ENCODE measurements at places on chromosomes 1 and 21. TPM values are rescaled to one million over a fixed set of nuclear protein-coding genes. Genes with fewer than 3 reads are reported as not detected.
A peak's percentile ranks its signal among the peaks of the same experiment; 100 is the strongest.

The ALX3 gene
- total RNA-seq: not detected

The EDN2 gene
- total RNA-seq: not detected

The WASF2 gene
- total RNA-seq: 150 TPM

The SPRR2E gene
- total RNA-seq: not detected

The SPRR2F gene
- total RNA-seq: not detected

The CD5L gene
- total RNA-seq: not detected

The RORC gene
- total RNA-seq: 25.4 TPM

The GPR37L1 gene
- not detected for total RNA-seq

DNA sequence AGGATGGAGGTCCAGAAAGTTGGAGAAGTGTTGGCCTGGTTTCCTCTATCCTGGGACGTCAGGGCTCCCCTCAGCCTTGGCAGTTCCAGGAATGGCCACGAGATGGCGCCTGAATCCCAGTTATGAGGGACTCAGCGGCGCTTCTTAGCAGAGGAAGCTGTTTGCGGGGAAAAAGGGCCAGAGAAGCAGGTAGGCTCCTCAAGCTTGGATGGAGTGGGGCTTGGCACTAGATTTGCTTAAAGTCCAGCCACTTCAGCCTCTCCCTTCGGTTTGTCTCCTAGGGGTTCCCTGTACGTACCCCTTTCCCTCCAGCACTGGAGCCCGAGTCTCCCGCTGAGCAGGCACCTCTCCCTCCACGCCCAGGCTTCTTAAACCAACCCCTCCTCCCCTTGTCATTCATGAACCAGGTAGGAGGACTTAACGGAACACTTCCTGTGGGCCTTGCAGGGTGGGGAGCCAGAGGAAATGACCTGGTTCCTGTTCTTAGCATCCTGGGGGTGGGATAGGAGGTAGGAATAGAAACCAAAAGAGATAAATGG lies 32.0 kb upstream of the TENT5B start:
- H3K27me3 ChIP-seq: peaks cover 4% of the 10 kb centered on the region
- peak overlapping the region; percentile 76 for H3K4me3 ChIP-seq
- peak overlapping the region; percentile 78 for H3K27ac ChIP-seq
- DNase-seq: peak; percentile 90
- peaks cover 24% of the 10 kb centered on the region for H3K4me1 ChIP-seq

GRCh38 chr21:45830221-45830640 lies 151.3 kb upstream of the COL6A1 start:
- H3K4me1 ChIP-seq: peaks cover 10% of the 10 kb centered on the region
- DNase-seq: no peak
- H3K27ac ChIP-seq: no peak overlapping the region
- no peak overlapping the region for H3K4me3 ChIP-seq
- H3K27me3 ChIP-seq: no peaks in the 10 kb centered on the region
- no peaks in the 10 kb centered on the region for H3K36me3 ChIP-seq

DNA sequence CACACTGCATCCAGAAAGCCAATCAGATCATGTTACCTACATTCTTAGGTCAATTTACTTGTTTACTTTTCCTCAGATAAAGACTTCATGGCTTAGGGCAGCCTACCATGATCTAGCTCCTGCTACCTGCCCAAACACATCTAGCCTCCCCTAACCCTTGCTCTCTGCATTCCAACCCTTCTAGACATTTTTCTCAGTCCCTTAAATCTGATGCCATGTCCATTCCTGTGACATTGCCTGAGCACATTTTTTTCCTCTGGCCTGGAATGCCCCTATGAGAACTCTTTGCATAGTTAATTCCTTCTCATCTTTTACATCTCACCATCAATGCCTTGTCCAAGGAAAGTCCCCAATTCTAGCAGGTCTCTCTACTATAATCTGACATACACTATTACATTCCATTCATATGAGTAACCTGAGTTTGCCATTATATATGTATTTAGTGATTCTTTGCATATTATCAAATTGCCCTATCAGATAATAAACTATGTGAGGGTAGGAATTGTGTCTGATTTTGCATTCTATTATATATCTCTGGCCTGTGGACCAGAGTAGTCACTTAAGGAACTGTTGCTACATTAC lies 166.9 kb downstream of the COL11A1 start:
- no peak for DNase-seq
- no peak overlapping the region for H3K4me3 ChIP-seq
- no peak overlapping the region for H3K27ac ChIP-seq
- no peaks in the 10 kb centered on the region for H3K4me1 ChIP-seq

DNA sequence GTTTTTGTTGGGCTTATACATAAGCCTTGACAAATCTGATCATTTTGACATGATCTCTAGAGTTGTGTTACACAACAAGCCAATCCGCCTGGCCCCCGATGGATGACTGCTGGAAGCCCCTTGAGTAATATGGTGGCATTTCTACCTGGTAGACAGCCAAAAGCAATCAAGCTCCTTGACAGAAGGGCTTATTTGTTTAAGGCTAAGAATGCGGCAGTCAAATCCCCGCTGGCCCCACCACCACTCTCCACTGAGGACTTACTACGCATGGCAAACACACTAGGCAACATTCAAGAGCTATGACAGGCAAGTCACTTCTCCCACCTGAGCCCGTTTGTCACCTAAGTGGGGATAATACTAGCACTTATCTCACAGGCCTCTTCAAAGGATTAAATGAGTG lies 33.4 kb upstream of the C1orf198 start:
- H3K4me1 ChIP-seq: peaks cover 2% of the 10 kb centered on the region
- peaks cover 20% of the 10 kb centered on the region for H3K36me3 ChIP-seq
- no peak for DNase-seq
- no peak overlapping the region for H3K4me3 ChIP-seq
- no peak overlapping the region for H3K27ac ChIP-seq

GRCh38 chr21:16913010-16913409 lies 599.8 kb upstream of the CXADR start:
- H3K4me3 ChIP-seq: no peak overlapping the region
- DNase-seq: no peak
- H3K27ac ChIP-seq: no peak overlapping the region
- H3K36me3 ChIP-seq: no peaks in the 10 kb centered on the region
- H3K4me1 ChIP-seq: no peaks in the 10 kb centered on the region

DNA sequence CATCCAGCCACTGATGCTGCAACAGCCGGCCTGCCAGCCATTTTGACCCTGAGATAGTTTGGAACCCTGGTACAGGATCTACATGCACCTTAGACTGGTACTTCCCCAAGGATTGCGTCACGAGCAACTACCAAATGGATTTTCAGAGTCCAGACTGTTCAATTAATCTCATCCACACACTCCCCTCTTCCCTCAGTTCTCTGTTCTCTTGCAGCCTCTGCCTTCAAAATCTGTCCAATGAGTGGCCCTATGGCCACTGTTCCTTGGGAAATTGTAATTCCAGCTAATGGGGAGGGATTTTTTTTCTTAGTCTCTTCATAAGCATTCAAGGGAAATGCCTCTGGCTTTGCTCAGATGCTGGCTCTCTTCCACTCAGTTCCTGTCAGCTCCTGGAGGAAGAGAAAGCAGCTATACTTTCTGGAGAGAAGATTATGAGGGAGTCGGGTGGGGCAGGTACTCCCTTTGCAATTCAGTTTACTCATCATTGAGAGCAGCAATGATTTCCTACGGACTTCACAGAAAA lies 19.8 kb upstream of the UAP1 start:
- H3K4me1 ChIP-seq: peaks cover 15% of the 10 kb centered on the region
- peaks cover 10% of the 10 kb centered on the region for H3K36me3 ChIP-seq
- no peak overlapping the region for H3K27ac ChIP-seq

DNA sequence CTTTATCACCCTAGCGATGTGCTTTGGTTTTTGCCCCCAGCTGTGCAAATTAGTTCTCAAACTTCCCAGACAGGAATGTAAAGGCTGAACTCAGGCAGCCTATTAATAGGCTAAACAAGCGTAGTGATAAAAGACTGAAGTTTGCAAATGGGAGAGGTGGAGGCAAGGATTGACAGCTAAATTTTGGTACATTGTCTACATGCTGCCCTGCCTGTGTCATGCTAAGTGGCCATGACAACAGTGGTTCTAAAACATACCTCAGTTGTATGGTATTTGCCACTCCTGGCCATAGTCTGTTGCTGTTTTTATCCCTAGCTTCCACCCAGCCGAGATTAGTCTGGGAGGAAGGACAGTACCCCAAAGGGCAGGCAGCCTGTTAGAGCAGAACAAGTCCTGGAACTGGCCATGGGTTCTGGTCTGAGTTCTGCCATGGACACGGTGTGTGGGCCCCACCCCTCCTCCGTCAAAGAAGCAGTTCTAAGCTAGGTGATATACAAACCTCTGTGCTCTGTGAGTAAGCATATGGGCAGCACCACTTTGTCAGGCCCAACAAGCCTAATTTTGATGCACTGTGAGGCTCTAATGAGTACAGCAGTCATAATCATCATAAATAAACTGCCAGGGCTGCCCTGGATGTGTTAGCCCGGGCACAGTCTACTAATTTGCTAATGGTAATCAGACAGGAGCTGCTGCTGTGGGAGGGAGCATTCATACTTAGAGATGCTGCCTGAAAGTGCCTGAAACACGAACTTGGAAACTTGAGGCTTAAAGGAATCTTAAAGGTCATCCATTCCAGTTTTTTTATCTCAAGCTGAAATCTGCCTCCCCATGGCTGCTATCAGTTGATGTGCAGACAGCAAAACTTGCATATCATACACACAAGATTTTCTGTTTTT lies 177.1 kb downstream of the HHAT start:
- no peaks in the 10 kb centered on the region for H3K36me3 ChIP-seq
- no peak for DNase-seq
- H3K4me1 ChIP-seq: no peaks in the 10 kb centered on the region

- peaks cover 21% of the 10 kb centered on the region for H3K36me3 ChIP-seq
- H3K4me1 ChIP-seq: peaks cover 37% of the 10 kb centered on the region
- H3K4me3 ChIP-seq: peak overlapping the region; percentile 96
- DNase-seq: no peak
- no peaks in the 10 kb centered on the region for H3K27me3 ChIP-seq
Observed at GRCh38 chr21:32728456-32728839, 635 bp upstream of the SYNJ1 start.

- H3K4me3 ChIP-seq: no peak overlapping the region
- no peaks in the 10 kb centered on the region for H3K4me1 ChIP-seq
- peaks cover 2% of the 10 kb centered on the region for H3K27me3 ChIP-seq
- DNase-seq: no peak
- H3K36me3 ChIP-seq: no peaks in the 10 kb centered on the region
- H3K27ac ChIP-seq: no peak overlapping the region
Observed at GRCh38 chr21:15190837-15191236, 126.0 kb upstream of the NRIP1 start.

DNA sequence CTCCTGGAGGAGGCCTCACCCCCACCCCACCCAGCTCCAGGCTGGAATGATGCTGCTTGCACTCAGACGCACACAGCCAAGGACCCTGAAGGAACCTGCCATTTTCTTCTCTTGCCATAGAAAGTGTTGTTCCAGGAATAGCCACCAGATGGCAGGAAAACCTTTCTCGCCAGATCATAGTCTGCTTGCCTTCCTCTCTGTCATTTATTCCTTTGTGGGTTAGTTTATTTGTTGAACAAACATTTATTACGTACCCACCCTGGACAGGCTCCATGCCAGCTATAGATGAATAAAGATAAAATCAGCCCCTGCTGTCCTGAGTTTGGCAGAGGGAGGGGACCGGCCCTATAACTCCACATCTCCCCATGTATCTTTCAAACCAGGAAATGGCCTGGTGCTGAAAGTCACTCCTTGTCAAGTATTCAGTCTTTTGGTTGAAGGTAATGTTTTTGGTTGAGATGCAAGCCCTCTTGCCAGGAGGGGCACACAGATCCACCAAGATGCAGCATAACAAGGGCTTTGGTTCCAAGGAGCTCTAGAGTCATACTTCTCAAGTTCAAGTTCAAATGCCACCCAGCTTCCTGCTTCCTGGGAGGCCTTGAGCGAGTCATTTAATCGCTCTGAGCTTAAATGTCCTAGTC lies 7.0 kb upstream of the KCNC4 start:
- no peak overlapping the region for H3K4me3 ChIP-seq
- H3K36me3 ChIP-seq: no peaks in the 10 kb centered on the region
- DNase-seq: peak; percentile 73
- peaks cover 19% of the 10 kb centered on the region for H3K4me1 ChIP-seq
- no peaks in the 10 kb centered on the region for H3K27me3 ChIP-seq

DNA sequence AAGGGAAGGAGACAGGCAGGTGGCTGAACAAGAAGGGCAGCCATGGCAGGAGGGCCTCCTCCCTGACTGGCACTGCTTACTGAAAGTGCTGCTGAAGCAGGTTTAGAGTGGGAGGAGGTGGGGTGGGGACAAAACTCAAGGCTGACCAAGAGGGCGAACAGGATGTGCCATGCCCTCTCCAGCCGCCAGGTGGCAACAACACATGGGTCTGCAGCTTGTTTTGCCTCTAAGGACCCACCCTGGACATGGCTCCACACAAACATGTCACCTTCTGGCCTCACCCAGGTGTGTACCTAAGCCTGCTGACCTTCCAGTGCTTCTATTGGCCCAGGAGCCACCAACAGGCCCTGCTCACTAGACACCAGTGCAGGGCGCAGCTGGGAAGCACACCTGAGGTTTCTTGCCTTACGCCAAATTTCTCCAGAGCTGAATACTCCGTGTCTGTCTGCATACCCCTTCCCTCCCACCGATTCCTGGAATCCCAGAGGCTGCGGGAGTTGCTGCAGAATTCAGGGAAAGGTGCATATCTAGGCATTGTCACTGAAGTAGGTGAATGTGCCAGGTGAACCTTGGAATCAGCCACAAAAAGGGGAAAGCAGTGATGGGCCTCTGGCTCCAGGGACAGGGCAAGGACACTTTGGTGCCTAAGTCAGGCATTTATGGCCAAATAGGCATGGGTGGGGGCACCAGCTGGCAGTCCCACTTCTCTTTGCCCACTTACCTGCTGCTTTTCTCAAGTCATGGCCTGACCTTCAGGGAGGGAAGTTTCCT lies 5.3 kb downstream of the PSRC1 start:
- H3K4me1 ChIP-seq: peaks cover 37% of the 10 kb centered on the region
- no peaks in the 10 kb centered on the region for H3K27me3 ChIP-seq
- H3K27ac ChIP-seq: peak overlapping the region; percentile 24
- H3K36me3 ChIP-seq: peaks cover 24% of the 10 kb centered on the region
- no peak overlapping the region for H3K4me3 ChIP-seq

GRCh38 chr1:47332779-47333577 lies 612 bp upstream of the CMPK1 start:
- DNase-seq: no peak
- no peak overlapping the region for H3K27ac ChIP-seq
- peaks cover 18% of the 10 kb centered on the region for H3K4me1 ChIP-seq
- no peak overlapping the region for H3K4me3 ChIP-seq

DNA sequence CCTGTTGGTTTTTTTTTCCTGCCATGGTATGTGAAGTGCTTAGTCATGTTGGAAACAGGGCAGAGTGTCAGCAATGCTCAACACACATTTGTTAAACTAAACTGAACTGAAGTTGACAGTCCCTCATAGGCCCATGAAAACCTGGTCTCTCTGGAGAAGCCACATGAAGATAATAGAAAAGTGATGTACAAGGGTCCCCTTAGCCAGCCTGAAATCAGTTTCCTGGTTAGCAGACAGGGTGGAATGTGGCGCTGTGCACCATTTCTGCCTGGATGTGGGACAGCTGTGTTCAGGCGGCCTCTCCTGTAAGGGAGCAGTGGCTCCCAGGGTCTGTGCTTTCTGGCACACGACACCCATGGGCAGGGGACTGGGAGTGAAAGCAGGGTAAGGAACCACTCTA lies 9.9 kb upstream of the CHI3L1 start:
- H3K27ac ChIP-seq: no peak overlapping the region
- no peak for DNase-seq
- no peak overlapping the region for H3K4me3 ChIP-seq
- H3K36me3 ChIP-seq: no peaks in the 10 kb centered on the region
- H3K4me1 ChIP-seq: no peaks in the 10 kb centered on the region

GRCh38 chr1:231019711-231020110 lies 20.3 kb downstream of the FAM89A start:
- no peaks in the 10 kb centered on the region for H3K27me3 ChIP-seq
- H3K36me3 ChIP-seq: peaks cover 8% of the 10 kb centered on the region
- peaks cover 21% of the 10 kb centered on the region for H3K4me1 ChIP-seq
- H3K4me3 ChIP-seq: peak overlapping the region; percentile 44
- no peak overlapping the region for H3K27ac ChIP-seq
- DNase-seq: no peak

Data from activated CD4-positive, alpha-beta memory T cell treated with anti-CD3 and anti-CD28 coated beads, Interleukin-2, amount 10 ng/mL, durations not matched to agents 7 days and 5 days (primary cell).